ENCODE measurements at places on chromosomes 6 and 20.

DNA sequence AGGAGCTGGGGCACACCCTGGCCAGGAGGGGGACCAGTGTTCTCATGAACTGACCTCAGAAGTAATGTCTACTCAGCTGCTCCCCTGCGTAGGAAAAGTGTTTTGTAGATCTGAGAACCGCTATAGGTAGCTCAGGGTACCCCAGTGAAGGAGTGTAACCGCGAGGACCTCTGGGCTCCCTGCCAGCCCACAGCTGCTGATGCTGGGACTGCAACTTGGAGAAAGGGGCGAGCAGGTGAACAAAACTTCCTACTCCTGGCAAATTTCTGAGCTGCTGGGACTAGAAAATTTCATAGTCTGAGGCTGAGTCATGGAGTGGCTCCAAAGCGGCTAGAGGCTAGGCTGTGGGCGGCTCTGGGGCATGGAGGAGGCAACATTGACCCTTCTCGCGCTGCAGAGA, 51.9 kb downstream of the PYGB start:
- DNase-seq: no peak

DNA sequence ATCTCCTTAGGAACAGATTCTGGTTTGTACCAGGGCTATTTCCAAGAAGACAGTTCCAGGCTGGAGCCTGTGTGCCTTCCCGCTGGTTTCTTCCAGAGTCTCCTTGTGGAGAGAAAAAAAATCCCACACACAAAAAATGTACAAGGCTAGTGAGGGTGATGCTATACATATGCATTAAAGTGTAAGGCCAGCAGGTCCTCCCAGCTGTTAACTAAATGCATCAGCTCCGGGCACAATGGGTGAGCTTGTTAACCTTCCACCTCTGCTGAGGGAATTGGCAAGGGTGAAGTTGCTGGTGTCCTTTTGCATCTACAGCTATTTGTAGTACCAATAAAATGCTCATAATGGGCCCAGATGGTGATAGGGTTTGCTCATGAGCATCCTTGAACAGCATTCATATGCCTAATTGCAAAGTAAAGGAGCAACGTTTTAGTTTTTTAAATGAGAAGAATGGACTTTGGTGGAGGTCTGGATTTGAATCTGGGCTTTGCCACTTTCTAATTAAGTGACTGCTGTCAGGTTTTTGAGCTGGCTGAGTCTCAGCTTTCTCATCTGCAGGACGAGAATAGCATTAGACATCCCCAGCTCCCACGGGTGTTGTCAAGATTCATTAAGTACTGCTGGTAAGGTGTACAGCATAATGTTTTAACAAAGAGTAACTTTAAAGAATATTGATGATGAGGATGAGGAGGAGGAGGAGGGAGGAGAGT, 361.8 kb downstream of the QKI start:
- DNase-seq: no peak

GRCh38 chr6:90274451-90275030, 22.1 kb downstream of the BACH2 start:
- DNase-seq: no peak

DNA sequence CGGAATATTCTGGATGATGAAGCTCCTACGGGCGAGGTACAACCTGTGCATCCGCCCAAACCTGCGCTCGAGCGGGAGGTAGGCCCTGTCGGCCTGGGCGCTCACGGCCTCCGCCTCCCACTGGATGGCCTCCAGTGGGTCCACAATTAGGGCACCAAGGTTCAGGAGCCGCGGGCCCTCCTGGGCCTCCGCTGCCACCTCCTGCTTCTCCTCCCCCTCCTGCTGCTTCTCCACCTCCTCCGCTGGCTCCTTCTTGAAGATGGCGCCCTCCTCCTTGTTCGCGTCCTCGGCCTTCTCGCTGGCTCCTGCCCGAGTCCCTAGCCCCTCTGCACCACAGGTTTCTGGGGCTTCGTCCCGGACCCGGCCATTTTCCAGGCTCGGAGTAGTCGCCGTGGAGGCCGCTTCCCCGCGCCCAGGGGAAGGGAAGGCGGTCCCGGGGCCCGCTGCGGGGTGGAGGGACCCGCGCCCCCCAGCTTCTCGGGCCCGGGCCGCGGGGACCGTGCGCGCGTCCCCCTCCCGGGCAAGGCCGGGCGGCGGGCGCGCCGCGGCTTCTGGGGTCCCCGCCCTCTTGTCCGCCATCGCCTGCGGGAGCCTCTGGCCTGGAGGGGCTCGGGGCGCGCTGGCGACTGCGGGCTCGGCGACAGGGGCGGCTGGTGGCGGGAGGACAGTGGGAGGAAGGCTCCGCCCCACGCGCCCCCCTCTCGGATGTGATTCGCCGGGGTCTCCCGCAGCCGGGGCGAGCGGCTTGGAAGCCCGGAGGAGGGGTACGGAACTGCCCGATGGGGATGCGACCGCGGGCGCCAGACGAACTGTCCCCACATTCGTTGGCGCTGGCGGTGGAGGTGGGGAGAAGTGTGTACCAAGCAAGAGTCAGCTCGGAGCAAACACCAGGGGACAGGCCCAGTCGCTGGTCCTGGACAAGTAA, 17.6 kb downstream of the PLAGL2 start:
- no peak for DNase-seq

- DNase-seq: no peak
These were observed 54.7 kb upstream of the FAM83D start for GRCh38 chr20:38871560-38871953.

All from NCI-H187 (cell line).